Femur (tissue), 1 donor: ENCODE measurements at places on chromosomes 3 and 15.

DNA sequence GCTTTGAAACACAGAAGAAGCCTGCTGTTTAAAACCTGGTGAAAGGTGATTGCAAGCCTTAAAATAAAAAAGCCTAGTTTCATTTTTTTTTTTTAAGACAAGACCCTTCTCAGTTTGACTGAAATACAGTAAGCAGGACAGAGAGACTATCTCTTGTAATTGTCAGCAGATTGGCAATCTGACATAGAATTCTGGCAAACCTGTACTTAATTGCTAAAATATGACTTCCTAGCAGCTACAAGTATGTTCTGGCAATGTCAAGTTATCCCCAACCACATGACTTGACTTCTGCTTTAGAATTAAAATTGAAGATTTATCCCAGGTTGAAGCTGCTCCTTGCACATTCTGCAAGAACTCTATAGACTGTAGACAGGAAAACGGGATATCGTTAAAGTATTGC is 232.8 kb upstream of the NR2F2 start:
- no peak for DNase-seq

DNA sequence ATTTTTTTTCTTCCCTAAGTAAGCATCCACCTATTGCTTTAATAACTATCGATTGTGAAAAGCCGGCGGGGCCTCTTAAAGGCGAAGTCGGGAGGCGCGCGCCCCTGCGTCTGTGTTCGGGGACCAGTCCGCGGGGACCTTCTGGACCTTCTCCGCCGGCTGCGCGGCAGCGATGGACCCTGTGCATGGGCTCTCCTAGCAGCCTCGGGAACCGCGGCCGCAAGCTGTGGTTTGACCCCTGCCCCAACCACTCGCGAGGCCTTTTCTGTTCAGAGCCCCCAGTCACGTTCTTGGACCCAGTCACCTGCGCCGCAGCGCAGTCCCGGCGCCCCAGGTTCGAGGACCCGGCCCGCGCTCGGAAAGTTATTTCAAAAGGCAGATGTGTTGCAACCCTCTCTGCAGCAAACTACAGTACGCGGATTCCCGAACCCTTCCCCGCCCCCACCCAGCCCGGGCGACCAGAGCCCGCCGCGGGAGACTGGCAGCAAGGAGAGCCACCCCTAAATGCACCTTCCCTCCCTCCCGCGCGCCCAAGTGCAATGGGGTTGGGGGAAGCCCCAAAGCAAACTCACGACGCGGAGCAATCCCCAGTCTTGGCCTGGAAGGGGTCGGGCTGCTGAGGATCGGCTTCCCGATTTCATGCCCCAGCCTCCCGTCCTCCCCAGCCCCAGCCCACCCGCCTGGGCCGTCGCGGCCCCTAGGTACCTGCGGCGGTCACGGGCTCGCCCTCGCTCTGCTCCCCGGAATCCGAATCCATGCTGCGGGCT is 684 bp downstream of the TNFAIP8L3 start:
- DNase-seq, result no peak

DNA sequence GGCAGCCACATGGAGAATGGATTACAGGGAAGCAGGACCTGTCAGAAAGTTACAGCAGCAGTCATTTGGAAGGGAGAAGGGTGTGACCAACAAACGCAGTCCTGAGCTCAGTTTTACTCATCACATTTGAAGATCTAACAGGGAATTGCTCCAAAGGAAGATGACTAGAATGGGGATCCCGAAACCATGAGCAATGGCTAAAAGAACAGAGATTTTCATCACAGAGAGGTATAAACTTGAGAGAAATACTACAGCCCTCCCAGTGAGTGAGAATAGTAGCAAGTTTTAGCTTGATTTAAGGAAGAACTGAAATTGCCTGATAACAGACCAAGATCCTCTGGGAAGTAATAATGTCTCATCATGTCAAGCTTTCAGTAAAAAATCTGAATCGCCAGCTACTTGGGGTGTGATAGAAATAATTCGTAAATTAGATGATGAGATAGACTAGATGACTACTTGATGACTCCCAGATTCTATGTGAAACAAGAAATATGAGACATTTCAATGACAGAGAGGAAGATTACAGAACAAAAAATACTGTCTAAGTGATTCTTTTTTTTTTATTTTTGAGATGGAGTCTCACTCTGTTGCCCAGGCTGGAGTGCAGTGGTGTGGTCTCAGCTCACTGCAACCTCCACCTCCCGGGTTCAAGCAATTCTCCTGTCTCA is 16.9 kb downstream of the CD47 start:
- no peak for DNase-seq

DNA sequence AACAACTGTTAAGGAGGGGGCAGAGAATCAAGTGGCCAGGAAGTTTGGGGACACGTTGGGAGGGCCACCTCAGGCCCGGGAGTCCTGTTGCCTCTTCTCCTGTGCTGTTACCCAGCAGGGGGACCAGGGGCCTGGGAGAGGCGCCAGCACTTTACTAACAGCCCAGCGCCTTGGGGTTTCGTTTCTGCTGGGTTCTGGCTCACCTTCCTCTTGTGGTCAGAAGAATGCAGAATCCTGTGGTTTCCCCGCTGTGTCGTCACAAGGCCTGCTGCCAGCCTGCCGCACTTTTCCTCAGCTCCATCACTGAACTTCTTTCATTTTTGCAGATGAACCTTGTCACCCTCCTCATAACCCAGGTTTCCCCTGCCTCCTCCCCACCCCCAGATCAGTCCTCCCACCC is 67.7 kb downstream of the SLC30A4 start:
- DNase-seq, result peak; percentile 76

DNA sequence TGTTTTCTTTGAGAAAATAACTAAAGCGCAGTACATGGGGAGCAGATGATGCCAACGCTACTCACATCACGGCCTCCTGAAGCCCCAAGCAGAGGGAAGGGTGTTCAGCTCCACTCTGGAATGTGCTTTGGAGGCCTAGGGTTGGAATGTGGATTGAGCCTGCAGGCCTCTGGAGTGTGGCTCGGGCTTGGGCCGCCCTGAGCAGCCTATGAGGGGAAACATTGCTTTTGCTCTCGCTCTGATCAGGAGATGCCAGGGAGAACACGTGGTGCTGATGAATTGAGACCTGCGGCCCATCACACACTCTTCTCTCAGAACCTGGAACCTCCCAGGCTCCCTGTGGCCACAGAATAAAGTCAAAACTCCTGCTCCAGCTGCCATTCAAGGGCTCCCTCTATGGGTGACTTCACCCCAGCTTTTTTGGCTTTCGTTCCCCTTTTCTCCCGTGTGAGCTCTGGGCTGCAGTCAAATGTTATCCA is 23.3 kb downstream of the CCDC13 start:
- no peak for DNase-seq

- no peak for DNase-seq
Observed at GRCh38 chr3:16898595-16899395, 14.0 kb downstream of the PLCL2 start.

DNA sequence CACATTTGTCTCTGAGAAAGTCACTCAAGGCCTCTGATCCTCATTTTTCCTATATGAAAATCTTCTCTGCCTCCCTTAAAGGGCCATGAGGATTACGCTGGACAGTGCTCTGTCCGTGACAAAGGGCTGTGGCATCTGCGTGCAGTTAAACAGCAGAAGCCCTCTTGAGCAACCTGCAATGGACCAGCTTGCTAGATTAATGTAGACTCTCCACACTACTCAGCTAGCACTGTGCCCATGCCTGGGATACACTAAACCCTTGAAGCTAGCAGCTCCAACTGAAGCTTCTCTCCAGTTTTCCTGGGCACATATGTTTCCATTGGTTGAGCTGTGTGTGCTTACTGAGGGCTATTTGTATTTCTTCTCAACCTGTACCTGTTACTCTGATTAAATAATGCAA is 303.8 kb downstream of the RPLP1 start:
- DNase-seq, result no peak

DNA sequence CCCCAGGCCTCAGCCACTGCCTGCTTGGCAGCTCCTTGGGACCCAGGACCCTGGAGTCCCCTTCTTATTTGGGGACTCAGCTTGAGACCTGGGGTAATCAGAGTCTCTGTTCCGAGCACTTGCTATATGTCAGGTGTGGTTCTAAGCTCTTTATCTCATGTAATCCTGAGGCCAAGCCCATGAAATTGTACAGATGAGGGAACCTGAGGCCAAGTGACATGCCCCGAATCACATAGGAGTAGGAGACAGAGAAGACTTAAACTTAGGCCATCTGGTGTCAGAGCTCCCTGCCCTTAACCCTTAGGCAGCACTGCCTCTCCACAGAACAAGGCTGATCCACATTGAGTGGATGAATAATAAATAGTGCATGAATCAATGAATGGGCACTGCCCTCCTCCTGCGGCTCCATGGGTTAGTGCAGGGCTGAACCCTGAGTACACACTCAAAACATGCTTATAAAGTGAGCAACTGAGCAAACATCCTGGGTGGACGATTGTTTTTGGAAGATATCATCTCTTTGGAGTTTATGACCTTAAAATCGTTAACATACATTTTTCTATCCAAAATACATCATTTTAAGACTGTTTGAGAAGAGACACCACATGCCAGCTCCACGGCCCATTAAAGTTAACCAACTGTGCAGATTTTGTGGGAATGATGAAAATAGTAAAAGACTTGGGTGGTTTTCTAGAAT is 33.2 kb upstream of the IQSEC1 start:
- DNase-seq, result peak; percentile 4

- DNase-seq, result no peak
Observed at GRCh38 chr15:99404454-99404853, 153.2 kb downstream of the LRRC28 start.

DNA sequence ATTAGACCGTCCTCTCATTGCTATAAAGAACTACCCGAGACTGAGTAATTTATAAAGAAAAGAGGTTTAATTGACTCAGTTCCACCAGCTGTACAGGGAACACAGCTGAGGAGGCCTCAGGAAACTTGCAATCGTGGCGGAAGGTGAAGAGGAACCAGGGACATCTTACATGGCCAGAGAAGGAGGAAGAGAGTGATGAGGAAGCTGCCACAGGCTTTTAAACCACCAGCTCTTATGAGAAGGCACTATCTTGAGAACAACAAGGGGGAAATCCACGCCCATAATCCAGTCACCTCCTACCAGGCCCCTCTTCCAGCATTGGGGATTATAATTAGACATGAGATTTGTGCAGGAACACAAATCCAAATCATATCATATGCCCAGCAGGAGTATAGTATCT is 138.5 kb downstream of the ALCAM start:
- no peak for DNase-seq

DNA sequence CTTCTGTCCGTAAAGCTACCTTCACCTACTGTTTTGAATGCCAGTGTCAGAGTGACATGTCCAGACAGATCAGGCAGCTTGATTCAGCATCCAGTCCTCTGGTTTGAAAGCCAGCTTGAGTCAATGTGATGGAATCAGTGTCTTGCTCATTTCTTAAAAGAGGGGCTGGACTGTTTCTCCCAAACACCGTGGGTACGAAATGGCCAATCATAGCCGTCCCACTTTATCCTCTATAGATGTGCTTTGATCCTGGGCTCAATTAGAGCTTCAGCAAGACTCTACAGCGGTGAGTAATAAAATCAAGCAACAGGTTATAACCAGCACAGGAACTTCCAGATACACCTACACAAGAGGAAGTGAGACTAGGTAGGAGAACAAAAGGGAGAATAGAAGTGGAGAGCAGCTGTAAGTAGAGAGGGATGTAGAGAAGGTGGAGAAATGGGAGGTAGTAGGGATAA is 17.0 kb upstream of the OR5K1 start:
- DNase-seq, result no peak

- no peak for DNase-seq
Observed at GRCh38 chr15:40558952-40559742, 5.7 kb downstream of the CCDC32 start.

DNA sequence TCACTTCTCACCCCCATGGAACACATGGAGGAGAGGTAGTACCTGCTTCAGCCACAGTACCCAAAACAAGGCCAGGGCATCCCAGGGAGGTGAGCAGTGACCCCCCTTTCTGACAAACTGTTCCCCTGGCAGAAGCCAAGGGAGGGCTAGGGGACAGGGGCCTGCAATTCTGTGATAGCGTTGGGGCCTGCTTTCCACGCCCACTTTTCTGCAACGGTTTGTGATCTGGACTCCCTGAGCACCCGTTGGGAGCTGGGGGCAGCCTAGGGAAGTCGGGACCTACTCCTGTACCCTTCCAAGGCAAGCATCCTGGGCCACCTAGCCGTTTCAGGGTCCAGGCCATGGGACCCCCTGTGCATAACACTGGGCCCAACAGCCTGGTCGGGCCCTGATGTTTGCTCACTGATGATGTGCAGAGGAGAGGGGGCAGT is 996 bp upstream of the DNAJA4 start:
- no peak for DNase-seq

DNA sequence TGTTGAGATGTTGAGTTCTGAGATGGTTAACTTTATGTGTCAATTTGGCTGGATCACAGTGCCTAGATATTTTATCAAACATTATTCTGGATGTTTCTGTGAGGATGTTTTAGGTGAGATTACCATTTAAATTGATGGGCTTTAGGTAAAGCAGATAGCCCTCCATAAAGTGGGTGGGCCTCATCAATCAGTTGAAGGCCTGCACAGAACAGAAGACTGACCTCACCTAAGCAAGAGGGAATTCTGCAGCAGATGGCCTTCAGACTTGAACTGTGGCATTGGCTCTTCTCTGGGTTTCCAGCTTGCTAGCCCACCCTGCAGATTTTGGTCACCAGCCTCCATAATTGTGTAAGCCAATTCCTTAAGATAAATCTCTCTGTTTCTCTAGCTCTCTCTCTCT is 260.4 kb upstream of the VEPH1 start:
- DNase-seq, result no peak

DNA sequence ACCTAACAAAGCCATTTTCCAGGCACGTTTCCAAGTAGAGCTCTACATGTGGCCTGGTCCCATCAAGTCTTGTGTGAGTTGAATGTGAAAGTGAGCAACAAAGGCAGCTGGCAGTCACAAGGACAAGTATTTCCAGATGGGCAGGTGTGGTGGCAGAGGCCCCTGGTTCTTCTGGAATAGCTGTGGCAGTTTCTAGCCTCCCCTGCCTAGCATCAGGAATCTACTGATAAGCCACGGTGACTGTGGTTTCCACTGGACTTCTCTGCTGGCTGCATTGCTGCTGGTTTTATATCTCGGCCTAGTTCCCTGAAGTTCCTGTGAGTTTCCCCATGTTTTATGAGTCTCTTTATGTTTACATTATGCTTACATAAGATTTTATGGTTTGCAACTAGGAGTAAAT is 117.7 kb downstream of the GOLIM4 start:
- DNase-seq, result no peak

- DNase-seq, result no peak
Observed at GRCh38 chr15:68791431-68792283, 29.0 kb downstream of the ANP32A start.
